ENCODE measurements at places on chromosomes 12 and 14.

DNA sequence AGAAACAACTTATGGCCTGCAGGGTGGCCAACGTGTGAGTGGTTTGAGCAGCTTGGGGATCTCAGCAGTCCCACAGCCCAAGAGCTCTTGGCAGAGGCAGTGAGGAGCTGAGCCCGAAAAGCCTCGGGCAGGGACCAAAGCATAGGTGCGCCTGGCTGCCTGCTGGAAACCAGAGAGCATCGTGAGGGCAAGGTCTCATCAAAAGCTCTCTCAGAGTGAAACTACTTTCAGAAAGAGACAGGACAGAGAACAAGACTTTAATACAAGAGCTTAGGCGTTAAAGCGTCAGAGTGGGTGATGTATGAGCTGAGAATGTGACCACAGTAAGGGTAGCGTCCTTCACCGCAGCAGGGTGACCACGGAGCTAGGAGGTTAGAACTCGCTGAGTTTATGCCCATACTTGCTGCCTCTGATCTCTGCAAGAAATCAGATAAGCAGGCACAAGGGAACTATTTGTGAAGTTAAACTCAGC is 30.8 kb downstream of the LGMN start:
- no peaks in the 10 kb centered on the region for H3K36me3 ChIP-seq
- H3K4me3 ChIP-seq, result no peak overlapping the region
- no peaks in the 10 kb centered on the region for H3K4me1 ChIP-seq

GRCh38 chr12:49827401-49828099 is 663 bp downstream of the NCKAP5L start:
- no peaks in the 10 kb centered on the region for H3K27me3 ChIP-seq
- H3K4me1 ChIP-seq, result peaks cover 22% of the 10 kb centered on the region
- peak overlapping the region; percentile 60 for H3K27ac ChIP-seq
- peak overlapping the region; percentile 84 for H3K4me3 ChIP-seq
- H3K36me3 ChIP-seq, result no peaks in the 10 kb centered on the region

DNA sequence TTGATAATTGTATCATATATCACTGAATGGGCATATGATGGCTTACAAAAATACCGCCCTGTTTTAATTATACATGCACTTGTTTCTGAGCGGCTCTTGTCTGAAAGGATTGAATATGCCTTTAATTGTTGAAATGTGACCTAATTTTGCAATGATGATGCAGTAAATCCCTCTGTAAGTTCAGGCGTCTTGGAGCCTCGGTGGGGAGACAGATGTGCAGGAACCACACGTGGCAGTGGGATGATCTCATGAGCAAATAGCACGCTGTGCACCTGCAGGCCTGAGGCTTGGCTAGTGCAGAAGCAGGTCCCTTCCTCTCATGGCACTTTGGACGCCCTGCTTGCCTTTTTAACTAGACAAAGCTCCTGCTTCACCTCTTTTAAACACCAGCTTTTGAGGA is 49.3 kb upstream of the ASPG start:
- H3K36me3 ChIP-seq, result no peaks in the 10 kb centered on the region
- no peak overlapping the region for H3K4me3 ChIP-seq
- no peaks in the 10 kb centered on the region for H3K27me3 ChIP-seq
- peaks cover 10% of the 10 kb centered on the region for H3K4me1 ChIP-seq

DNA sequence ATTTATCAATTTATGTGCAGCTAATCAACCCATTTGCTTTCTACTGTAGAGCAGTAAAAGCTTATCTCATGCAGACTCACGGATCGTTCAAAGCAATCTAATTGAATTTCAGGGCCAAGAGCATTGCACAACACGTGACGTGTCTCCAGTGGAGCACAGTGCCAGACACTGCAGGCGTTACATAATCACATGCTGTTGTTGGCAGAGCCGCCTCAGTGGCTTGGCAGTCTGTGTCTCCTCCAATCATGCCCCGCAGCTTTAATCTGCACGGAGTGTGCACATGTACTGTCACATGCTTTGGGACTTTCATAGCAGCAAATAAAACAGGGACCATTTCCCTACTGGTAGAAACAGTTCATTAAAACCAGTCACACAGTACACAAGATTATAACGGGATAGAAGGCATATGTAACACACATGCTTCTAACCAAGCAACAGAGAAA is 309.3 kb downstream of the ITPR2 start:
- H3K4me3 ChIP-seq, result no peak overlapping the region
- no peak for DNase-seq
- no peak overlapping the region for H3K27ac ChIP-seq
- H3K4me1 ChIP-seq, result no peaks in the 10 kb centered on the region

- H3K27ac ChIP-seq, result no peak overlapping the region
- no peak for DNase-seq
- no peak overlapping the region for H3K4me3 ChIP-seq
- H3K27me3 ChIP-seq, result no peaks in the 10 kb centered on the region
Measured at GRCh38 chr14:55019968-55020554, 6.8 kb downstream of the WDHD1 start.

- no peaks in the 10 kb centered on the region for H3K36me3 ChIP-seq
- H3K4me1 ChIP-seq, result no peaks in the 10 kb centered on the region
- H3K27ac ChIP-seq, result no peak overlapping the region
- no peak for DNase-seq
- H3K4me3 ChIP-seq, result no peak overlapping the region
Measured at GRCh38 chr14:105853089-105853906, 326.9 kb downstream of the TMEM121 start.

DNA sequence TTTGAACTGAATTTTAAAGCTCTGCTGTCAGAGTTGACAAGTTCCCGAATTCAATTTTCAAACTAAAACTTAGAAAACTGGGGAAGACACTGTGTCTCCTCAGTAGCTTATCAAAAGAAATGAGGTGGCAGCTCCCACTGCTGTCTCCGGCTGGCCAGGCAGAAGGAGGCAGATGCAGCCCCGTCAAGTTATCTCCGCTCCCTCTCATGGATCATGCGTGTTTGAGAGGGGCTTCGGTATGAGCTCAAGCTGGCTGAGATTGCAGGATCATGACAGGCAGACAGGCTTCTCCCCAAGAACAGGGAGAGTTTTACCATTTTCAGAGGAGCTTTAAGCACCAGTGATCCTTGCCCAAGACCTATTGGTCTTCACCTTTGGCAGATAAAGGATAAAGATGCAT is 88.8 kb downstream of the NEDD1 start:
- no peak overlapping the region for H3K27ac ChIP-seq
- H3K4me1 ChIP-seq, result peaks cover 17% of the 10 kb centered on the region
- H3K36me3 ChIP-seq, result no peaks in the 10 kb centered on the region
- no peak for DNase-seq
- no peaks in the 10 kb centered on the region for H3K27me3 ChIP-seq

DNA sequence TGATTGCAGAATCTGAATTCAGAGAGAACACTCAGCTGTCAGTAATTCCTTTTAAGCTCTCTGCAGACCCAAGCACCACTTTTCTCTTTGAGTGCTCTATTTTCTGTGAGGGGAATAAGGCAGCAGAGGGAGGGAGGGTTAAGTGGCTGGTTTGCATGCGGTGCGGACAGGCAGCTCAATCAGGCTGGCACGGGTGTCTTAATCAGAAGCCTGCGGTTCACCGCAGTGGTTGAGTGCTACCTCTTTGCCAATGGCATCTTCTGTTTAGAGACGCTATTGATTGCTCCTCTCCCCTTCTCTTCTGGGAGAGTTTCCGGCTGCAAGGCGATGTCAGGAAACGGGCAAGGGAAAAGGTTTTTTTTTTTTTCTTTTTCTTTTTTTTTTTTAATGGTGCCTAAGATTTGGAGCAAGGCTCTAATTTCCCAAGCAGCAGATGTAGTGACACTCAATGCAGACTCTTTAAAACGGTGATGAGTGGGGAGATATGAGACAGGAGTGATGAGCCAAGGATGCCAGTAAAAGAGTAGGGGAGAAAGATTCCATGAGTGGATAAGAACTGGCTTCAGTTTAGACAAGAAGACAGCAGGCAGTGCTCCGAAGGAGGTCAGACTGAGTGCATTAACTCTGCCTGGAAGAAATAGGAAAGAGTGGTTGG is 533.7 kb upstream of the SEL1L start:
- H3K36me3 ChIP-seq, result no peaks in the 10 kb centered on the region
- no peak overlapping the region for H3K4me3 ChIP-seq
- H3K27me3 ChIP-seq, result no peaks in the 10 kb centered on the region
- DNase-seq, result no peak

GRCh38 chr14:31867570-31867969 is 209.5 kb upstream of the ARHGAP5 start:
- DNase-seq, result no peak
- no peaks in the 10 kb centered on the region for H3K36me3 ChIP-seq
- no peak overlapping the region for H3K27ac ChIP-seq
- no peak overlapping the region for H3K4me3 ChIP-seq
- H3K27me3 ChIP-seq, result no peaks in the 10 kb centered on the region

- no peak for DNase-seq
- peaks cover 10% of the 10 kb centered on the region for H3K4me1 ChIP-seq
- peak overlapping the region; percentile 80 for H3K4me3 ChIP-seq
- H3K27me3 ChIP-seq, result no peaks in the 10 kb centered on the region
Measured at GRCh38 chr14:29928117-29928640, 532 bp upstream of the PRKD1 start.

GRCh38 chr14:42011221-42011620 is 404.5 kb downstream of the LRFN5 start:
- DNase-seq, result no peak
- H3K4me1 ChIP-seq, result no peaks in the 10 kb centered on the region
- H3K27me3 ChIP-seq, result no peaks in the 10 kb centered on the region
- no peak overlapping the region for H3K27ac ChIP-seq
- H3K4me3 ChIP-seq, result no peak overlapping the region

GRCh38 chr12:47753021-47754001 is 5.4 kb downstream of the RAPGEF3 start:
- no peak overlapping the region for H3K4me3 ChIP-seq
- no peak for DNase-seq
- H3K36me3 ChIP-seq, result no peaks in the 10 kb centered on the region
- H3K4me1 ChIP-seq, result peaks cover 15% of the 10 kb centered on the region
- no peaks in the 10 kb centered on the region for H3K27me3 ChIP-seq

- H3K4me1 ChIP-seq, result peaks cover 5% of the 10 kb centered on the region
- no peak overlapping the region for H3K27ac ChIP-seq
- peaks cover 59% of the 10 kb centered on the region for H3K36me3 ChIP-seq
- DNase-seq, result no peak
- no peaks in the 10 kb centered on the region for H3K27me3 ChIP-seq
Measured at GRCh38 chr14:102439556-102439955, 70.0 kb downstream of the ANKRD9 start.

- H3K27ac ChIP-seq, result no peak overlapping the region
- H3K4me1 ChIP-seq, result peaks cover 5% of the 10 kb centered on the region
- H3K4me3 ChIP-seq, result no peak overlapping the region
- H3K36me3 ChIP-seq, result no peaks in the 10 kb centered on the region
- no peaks in the 10 kb centered on the region for H3K27me3 ChIP-seq
- DNase-seq, result no peak
Measured at GRCh38 chr12:80183939-80184338, 84.6 kb downstream of the OTOGL start.

DNA sequence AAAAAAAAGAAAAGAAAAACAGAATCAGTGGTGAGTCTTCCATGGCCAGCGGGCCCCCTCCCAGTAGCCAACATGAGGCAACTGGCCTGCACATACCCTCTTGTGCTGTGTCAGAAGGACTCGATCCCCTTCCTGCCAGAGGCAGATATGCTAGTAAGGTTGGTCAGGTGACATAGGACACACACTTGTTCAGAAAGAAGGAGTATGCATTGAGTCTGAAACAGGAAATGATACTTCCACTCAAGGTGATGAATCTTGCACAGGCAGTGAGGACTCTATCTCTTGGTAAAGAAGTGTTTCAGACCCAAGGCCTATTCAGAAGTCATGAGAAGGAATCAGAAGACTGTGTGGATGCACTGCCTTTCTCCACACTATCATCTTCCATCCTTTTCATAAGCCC is 269.7 kb upstream of the FAR2 start:
- DNase-seq, result no peak
- H3K4me3 ChIP-seq, result no peak overlapping the region
- no peaks in the 10 kb centered on the region for H3K36me3 ChIP-seq
- H3K27ac ChIP-seq, result no peak overlapping the region
- no peaks in the 10 kb centered on the region for H3K27me3 ChIP-seq

GRCh38 chr12:68428211-68428610 is 96.0 kb upstream of the MDM1 start:
- H3K27ac ChIP-seq, result no peak overlapping the region
- H3K27me3 ChIP-seq, result no peaks in the 10 kb centered on the region
- DNase-seq, result no peak
- no peaks in the 10 kb centered on the region for H3K4me1 ChIP-seq

GRCh38 chr14:35123388-35123703 is 994 bp downstream of the PRORP start:
- H3K4me1 ChIP-seq, result peaks cover 6% of the 10 kb centered on the region
- no peak overlapping the region for H3K27ac ChIP-seq
- DNase-seq, result no peak
- H3K36me3 ChIP-seq, result no peaks in the 10 kb centered on the region

- no peak overlapping the region for H3K4me3 ChIP-seq
- no peaks in the 10 kb centered on the region for H3K27me3 ChIP-seq
- DNase-seq, result no peak
- H3K27ac ChIP-seq, result no peak overlapping the region
Measured at GRCh38 chr12:51958542-51958941, 7.0 kb downstream of the ACVR1B start.

DNA sequence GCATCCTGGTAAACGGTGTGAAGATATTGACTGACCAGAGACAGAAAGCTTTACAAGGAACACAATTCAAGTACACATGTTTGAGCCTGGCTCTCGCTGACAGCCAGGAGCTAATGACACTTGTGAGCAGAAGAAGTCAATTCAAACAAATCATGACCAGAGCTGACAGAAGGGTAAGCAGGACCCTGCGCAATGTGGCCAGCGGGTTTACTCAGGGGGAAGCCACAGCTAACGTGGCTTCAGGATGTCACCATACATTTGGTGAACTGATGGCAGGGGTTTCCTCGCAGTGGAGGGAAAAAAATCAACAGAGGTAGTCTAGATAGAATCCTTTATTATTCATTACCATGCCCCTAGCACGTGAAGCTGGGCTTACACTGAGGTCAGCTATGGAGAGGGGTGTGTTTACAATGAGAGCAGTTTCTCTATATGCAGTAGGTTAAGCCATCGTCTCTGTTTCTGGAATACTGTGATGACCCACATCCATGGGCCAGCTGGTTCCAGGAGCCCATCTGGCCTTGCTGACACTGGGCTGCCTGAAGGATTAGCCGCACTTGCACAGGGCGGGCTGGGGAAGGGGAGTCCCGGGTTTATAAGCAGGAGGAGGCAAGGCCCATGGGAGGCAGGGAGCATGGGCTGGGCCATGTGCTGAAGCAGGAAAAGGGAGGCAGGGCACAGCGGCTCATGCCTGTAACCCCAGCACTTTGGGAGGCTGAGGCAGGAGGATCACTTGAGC is 198.2 kb upstream of the PRMT8 start:
- H3K27me3 ChIP-seq, result peaks cover 17% of the 10 kb centered on the region
- H3K4me3 ChIP-seq, result no peak overlapping the region
- no peak for DNase-seq
- no peak overlapping the region for H3K27ac ChIP-seq
